ENCODE measurements at places on chromosomes 2 and 18.

GRCh38 chr18:45416168-45416567 is 199.1 kb upstream of the SLC14A2 start:
- no peak for DNase-seq

- no peak for DNase-seq
Measured at GRCh38 chr2:45237128-45237527, 227.9 kb upstream of the SIX2 start.

GRCh38 chr2:159849160-159849813 is 51.3 kb upstream of the CD302 start:
- DNase-seq, result no peak

- DNase-seq, result no peak
Measured at GRCh38 chr2:109162999-109163398, 34.0 kb downstream of the SH3RF3 start.

DNA sequence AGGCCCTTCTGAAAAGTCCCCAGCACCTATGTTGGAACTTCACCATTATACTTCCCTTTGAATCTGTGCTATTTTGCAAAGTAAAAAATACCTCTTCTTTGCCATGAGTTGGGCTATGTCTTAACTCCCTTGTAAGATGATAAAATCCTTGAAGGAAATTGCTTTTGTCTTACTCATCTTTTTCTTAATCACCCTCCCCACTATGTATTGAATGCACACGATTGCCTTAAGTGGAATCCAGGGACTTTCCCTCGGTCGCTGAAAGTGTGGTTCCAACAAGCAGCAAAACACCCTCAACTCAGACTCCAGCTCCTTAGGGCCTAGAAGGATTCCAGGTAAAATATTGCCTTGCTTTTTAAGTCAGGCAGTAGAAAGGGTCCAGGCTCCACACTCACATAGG is 173.2 kb upstream of the ARL4C start:
- no peak for DNase-seq

GRCh38 chr2:145741636-145742035 is 1221.7 kb upstream of the ZEB2 start:
- DNase-seq, result no peak

DNA sequence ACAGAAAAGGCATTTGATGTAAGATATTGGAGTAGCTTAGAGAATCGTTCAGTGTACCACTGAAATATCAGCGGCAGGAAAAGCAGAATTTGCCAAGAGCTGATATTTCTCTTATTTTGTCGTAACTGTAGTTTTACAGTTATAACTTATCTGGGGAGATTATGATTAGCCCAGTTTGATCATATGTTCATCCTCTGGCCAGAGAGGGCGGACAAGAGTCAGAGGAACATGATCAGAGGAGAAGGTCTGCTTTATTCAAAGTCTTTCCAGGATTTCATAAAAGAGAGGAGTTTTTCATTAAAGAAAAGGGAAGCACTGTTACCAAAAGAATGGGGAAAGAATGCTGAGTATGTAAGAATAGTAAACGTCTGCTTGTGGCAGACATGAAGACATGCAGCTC is 1655.6 kb downstream of the DPP10 start:
- no peak for DNase-seq

GRCh38 chr18:49013961-49014604 is 63.3 kb upstream of the SMAD7 start:
- DNase-seq, result no peak

DNA sequence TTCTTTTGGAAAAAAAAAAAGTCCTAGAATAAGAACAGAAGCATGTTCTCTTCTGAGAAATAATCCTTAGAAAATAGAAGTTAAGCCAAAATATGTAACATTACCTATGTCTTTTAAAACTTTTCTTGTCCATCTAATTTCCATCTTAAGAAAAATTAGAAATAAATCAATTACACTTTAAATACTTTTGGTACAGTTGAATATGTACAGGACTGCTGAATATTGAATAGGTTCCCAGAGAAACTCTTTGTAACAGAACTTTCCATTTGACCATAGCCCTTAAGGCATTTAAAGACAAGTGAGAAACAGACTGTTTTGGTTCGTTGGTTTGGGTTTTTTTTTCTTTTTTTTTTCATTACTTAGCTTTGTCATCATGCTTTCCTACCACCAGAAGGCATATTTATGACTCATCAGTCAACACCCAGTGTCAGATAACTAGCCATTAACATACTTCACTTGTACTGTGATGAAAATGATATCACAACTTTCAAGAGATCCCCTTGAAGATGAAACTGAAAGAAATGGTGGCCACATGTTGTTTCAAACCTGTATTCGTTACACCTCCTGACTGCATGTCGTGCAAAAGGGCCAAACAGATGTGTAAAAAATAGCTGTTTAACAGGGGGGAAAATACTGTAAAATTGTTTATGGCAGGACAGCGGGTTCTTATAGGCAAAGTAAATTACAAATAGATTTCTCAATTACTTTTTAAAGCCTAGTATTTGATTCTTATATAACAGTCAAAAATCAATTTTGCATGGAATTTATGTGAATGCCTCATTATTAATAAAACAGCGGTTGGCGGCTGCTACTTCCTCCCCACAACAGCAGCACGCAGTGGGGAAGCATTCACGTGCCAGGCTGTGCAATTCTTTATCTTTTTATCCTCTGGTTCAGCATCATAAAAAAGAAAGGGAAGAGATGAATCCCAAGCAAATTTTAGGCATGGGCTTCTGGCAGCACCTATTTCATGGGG is 280.7 kb upstream of the HNRNPA3 start:
- peak; percentile 76 for DNase-seq

DNA sequence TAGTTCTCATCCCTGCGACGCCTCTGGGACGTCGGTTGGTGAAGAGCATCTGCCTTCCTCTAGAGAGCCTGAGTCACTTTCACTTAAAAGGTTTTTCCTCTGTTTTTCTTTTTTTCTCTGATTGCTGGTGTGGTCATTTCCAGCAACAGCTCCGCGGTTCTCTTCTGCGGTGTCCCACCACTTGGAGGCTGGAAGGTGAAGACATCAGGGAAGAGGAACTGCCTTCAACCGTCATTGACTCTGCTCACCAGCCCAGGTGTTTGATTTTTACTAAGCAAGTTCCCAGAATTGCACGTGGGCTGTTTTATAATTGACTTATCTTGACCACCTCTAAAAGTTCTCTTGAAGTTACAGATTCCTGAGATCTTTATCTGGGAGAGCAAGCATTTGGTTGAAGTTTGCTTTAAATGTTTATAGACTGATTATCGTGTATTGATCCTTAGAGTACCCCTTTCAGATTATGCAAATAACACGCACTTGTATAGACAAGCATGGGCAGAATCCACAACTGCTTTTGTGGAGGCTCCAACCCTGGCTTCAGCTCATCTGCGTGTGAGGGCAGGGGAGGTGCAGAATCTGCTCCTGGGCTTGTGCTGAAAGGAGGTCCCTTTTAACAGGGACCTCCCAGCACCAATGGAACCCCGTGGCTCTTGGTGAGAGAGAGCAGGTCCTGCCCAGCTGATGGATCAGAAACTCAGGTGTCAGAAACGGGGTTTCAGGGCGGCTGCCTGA is 3.5 kb downstream of the CTDP1 start:
- peak; percentile 41 for DNase-seq

DNA sequence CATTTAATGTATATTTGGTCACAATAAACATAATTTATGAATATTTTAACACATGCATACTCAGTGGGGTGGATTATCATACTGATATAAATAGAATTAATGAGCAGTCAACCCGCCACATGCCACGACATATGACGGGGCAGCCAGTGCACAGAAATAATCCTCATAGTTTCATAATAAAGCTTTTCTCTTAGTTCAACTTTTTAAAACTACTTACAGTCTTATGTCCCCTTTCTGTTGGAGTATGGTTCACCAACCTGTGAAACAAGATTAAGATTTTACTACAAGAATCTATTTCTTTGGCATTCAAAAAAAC is 75.6 kb upstream of the ETAA1 start:
- DNase-seq, result no peak

Measured in GM13976 (cell line).